Skin of body (tissue), 3 donors: ENCODE measurements at places on chromosomes 5 and 9. TPM values are rescaled to one million over a fixed set of nuclear protein-coding genes. Genes with fewer than 3 reads are reported as not detected.

Gene CERCAM
- 54.4 TPM for total RNA-seq

Gene NR5A1
- not detected for total RNA-seq

Gene SPATA31D4
- total RNA-seq = not detected

Gene QRFP
- not detected for total RNA-seq

Gene SPINK4
- total RNA-seq = not detected

Gene PCDHB3
- total RNA-seq = 2.7 TPM

Gene IFNA2
- total RNA-seq = not detected

Gene YTHDC2
- total RNA-seq = 34.6 TPM

Gene CAMK4
- total RNA-seq = 6.0 TPM

Gene STPG3
- total RNA-seq = not detected

Gene TRPM6
- 2.3 TPM for total RNA-seq

Gene ADCY2
- total RNA-seq = 6.9 TPM

Gene SHISAL2B
- not detected for total RNA-seq

Gene RNF183
- 0.20 TPM for total RNA-seq

Gene PROB1
- total RNA-seq = 1.7 TPM

Gene HTR4
- not detected for total RNA-seq

Gene PDLIM4
- total RNA-seq = 20.6 TPM

Gene PFN3
- not detected for total RNA-seq

Gene DAPK1
- 29.0 TPM for total RNA-seq

Gene BTNL3
- total RNA-seq = not detected

Gene CDC20B
- not detected for total RNA-seq

Gene ANKRD31
- total RNA-seq = 0.30 TPM

Gene TRIM7
- total RNA-seq = 2.3 TPM

Gene C5
- total RNA-seq = 10.3 TPM

Gene CDHR2
- total RNA-seq = not detected

Gene CCIN
- total RNA-seq = 0.89 TPM

Gene CBY3
- not detected for total RNA-seq

Gene TEX48
- not detected for total RNA-seq

Gene TMEM174
- total RNA-seq = not detected

Gene GFM2
- 36.7 TPM for total RNA-seq

Gene PCDHB2
- total RNA-seq = 3.1 TPM

Gene FOXD4L3
- total RNA-seq = not detected

Gene RLN2
- total RNA-seq = not detected

Gene CARD9
- 3.0 TPM for total RNA-seq

Gene PCDH12
- 8.2 TPM for total RNA-seq

Gene PRUNE2
- 13.6 TPM for total RNA-seq

Gene SHC3
- total RNA-seq = 0.79 TPM

Gene HMGXB3
- total RNA-seq = 26.9 TPM

Gene F12
- 1.3 TPM for total RNA-seq

Gene ACTBL2
- total RNA-seq = 5.8 TPM

Gene TICAM2
- total RNA-seq = 2.2 TPM

Gene SV2C
- 0.10 TPM for total RNA-seq

Gene DNM1
- total RNA-seq = 58.4 TPM

Gene FAM169A
- total RNA-seq = 4.6 TPM

Gene PCDHB15
- total RNA-seq = 3.6 TPM

Gene UBAC1
- total RNA-seq = 27.2 TPM

Gene SVEP1
- total RNA-seq = 44.6 TPM

Gene NOTCH1
- 47.7 TPM for total RNA-seq

Gene PPP2R2B
- 2.2 TPM for total RNA-seq

Gene SUSD3
- 3.0 TPM for total RNA-seq

Gene PCDHGA4
- 2.9 TPM for total RNA-seq
